ENCODE measurements at places on chromosomes 13 and 19.

DNA sequence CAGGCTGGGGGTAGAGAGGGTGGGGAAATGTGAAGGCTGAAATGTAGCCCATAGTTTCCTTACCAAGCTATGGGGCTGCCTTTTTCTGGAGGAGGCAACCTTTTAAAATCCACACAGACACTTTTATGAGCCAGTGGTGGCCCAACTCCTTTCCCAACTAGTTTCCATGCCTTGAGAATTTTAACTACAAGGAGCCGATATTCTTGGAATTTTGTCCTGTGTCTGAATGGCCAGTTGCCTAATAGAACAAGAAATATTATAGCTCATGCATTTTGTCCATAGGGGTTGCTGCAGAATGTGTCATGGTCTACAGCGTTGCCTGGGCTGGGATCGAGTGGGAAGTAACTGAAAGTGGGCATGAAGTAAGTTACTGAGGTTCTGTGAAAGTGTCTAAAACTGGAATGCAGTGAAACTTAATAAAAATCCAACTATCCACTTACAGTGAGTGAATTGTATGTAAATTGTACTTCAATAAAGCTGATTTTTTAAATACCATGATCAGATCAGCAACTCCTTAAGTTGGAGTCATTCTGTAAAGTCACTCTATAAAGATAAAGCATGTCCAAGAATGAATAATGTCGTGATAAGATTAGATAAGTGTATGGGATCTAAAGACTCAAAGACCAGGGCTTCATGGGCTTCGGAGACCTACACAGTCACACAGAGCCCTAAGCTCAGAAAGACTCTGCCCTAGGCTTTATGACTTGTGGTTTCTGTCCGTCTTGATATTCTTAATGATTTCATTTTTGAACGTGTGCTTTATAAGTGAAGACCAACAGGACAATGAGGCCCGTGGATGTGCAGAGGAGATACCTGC, 122.6 kb upstream of the FNDC3A start:
- DNase-seq, result no peak

DNA sequence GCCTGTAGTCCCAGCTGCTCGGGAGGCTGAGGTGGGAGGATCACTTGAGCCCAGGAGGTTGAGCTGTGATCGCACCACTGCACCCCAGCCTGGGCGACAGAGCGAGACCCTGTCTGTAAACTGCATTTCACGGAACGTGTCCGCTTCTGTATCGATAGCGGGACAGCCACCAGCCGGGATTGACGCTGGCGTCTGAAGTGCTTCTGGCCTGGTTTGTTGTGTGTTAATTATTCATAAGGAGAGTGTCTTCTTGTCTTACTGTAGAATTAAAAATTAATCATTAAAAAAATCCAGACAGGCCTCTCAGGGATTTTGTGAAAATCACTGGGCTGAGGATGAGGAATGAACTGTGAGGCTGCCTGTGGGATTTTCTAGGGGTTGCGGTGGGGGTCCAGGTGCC, 16.2 kb upstream of the MISP start:
- DNase-seq, result no peak

GRCh38 chr19:5588441-5588840, 20.7 kb upstream of the TINCR start:
- no peak for DNase-seq

GRCh38 chr19:16470911-16471811, 609 bp downstream of the EPS15L1 start:
- DNase-seq, result no peak

DNA sequence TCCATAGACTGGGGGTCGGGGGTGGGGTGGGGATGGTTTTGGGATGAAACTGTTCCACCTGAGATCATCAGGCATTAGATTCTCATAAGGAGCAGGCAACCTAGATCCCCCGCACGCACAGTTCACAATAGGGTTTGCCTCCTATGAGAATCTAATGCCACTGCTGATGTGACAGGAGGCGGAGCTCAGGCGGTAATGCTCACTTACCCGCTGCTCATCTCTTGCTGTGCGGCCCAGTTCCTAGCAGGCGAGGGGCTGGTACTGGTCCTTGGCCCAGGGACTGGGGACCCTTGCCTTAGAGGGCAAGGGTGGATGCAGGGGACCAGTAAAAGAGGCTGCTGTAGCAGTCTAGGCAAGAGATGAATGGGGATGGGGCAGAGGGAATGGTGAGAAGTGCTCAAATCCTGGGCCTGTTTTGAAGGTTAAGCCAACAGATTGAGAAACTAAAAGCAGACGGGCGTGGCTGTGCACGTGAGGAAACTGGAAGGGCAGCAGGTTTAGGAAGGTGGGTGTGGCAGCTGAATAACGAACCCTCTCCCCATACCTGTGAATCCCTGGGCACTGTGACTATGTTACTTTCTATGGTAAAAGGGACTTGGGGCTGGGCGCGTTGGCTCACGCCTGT, 1.5 kb upstream of the ERICH4 start:
- no peak for DNase-seq

DNA sequence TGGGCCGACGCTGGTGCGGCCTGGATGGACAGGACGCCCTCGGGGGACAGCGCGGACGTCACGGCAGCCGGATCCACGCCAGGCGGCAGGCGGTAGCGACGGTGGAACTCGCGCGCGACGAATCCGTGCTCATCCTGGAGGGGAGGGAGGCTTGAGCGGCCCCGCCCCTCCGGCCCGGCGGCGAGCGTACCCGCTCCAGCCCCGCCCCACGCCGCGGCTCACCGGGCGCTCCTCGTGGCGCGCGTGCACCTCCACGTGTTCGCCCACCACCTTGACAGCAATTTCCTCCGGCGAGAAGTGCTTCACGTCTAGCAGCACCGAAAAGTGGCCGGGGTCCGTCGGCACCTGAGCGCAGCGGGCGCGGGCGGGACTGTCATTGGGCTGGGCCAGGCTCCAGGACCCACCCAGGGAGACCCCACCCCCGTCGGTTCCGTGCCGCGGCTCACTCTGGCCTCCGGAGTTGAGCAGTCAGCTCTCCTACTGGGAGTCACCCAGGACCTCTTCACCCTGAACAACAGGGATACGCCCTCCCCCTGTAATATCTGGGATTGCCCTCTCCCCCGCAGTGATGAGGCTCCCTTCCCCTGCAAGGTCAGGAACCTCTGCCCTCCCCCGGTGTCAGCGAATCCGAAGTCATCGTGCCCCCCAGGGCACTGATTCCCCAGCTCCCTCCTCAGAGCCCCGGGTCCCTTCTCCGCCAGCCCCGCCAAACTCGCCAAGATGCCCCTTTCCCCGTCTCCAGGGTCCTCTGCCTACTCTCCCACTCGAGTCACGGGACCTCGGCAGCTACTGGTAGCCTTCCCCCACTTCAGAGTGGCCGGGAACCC, 1.1 kb downstream of the HSPB6 start:
- peak; percentile 45 for DNase-seq

- peak; percentile 31 for DNase-seq
Measured at GRCh38 chr13:27830010-27830409, 37.7 kb downstream of the GSX1 start.

GRCh38 chr13:99046851-99047250, 69.0 kb upstream of the DOCK9 start:
- no peak for DNase-seq

- DNase-seq, result no peak
Measured at GRCh38 chr13:73556128-73556527, 497.3 kb downstream of the KLF5 start.

GRCh38 chr19:52522551-52522950, 4.9 kb upstream of the ZNF808 start:
- DNase-seq, result no peak

- DNase-seq, result no peak
Measured at GRCh38 chr13:39481491-39481890, 121.5 kb downstream of the LHFPL6 start.

- no peak for DNase-seq
Measured at GRCh38 chr13:75399168-75399878, 82.6 kb downstream of the TBC1D4 start.

DNA sequence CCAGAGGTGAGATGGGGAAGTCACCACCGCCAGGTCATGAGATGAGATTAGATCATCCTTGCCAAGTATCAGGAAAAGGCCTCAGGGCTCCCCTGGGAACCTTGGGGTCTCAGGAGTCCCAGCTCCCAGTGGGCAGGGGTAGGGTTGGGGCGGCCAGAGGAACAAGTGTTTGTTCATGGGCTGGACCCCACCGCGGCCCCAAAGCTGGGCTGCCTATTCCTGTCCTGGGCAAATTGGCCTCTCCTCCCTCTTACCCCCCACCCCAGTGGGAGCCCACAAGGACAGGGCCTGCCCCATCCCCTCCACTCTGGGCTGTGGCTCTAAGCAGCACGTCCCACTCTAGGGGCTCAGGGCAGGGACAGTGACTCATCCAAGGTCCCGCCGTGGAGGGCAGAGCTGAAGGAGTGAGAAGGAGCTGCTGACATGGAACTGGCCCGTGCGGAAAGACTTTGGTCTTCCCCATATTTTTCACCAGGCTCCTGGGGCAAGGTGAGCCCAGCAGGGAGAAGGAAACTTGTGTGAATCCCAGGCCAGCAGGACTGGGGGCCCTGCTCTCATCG, 4.0 kb upstream of the HCN2 start:
- DNase-seq, result no peak

GRCh38 chr13:50550151-50550550, 293.3 kb downstream of the DLEU7 start:
- no peak for DNase-seq

DNA sequence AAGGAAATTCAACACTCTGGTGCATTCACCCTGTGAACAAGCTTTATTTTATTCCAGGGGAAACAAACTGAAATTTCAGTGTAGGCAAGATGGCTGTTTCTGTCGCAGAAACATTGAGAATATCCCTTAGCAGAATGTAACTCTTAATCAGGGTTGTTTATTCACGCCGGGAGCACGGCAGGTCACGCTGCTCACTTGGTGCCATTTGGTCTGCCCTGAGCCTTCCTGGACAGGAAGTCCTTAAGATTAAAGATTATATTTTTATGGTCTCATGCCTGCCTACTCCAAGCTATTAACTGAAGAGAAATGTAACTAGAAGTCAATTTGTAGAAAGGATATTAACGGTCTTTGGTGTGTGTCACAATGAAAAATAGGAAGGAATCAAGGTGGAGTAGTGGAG, 185.3 kb upstream of the ARGLU1 start:
- DNase-seq, result no peak

DNA sequence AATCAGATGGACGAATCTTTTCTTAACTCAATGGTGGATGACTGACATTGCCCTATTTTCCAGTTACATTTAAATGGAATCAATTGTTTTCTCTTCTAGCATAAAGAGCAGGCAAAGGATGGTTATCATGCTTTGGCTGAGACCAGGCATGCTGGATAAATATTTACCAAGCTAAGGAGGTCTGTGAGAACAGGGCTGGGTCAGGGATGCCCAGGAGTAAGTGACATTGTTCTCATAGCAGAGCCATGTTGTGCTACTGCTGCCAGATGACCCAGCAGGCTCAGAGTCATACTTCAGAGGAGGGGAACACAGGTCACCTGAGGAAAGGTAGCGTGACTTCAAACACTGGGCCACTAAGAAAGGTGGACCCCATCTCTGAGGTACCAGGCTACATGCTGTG, 116.0 kb upstream of the RNF113B start:
- DNase-seq, result no peak

DNA sequence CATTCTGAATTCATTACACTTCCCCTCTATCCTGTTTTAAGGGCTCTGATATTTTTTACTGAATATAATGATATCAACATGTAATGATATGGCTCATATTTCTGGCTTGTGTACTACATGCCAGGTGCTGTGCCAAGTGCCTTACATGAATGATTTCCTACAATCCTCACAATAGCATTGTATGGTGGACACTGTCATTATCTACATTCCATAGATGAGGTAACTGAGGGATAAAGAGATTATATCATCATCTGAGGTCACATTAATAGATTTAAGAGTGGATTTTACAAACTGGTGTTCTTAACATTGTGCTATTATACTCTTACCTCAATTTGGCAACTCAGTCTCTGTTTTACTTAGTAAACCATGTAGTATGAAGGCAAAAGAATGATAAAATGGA, 502.0 kb downstream of the LIG4 start:
- no peak for DNase-seq

GRCh38 chr19:29547981-29548380, 22.2 kb downstream of the VSTM2B start:
- no peak for DNase-seq

DNA sequence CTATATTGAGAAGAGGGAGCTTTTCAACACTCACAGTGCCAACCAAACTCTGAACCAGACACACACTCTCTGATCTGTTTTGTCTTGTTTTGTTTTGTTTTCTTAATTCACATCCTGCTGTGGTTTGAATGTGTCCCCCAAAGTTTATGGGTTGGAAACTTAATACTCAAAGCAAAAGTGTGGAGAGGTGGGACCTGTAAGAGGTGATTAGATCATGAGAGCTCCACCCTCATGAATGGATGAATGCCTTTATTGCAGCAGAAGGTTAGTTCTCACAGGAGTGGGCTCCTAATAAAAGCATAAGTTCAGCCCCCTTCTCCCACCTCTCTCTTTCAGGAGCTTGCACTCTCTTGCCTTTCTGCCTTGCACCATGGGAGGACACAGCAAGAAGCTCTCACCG, 957.1 kb downstream of the PCDH9 start:
- no peak for DNase-seq

- DNase-seq, result no peak
Measured at GRCh38 chr13:21518617-21519144, 59.6 kb upstream of the ZDHHC20 start.

- no peak for DNase-seq
Measured at GRCh38 chr19:7622933-7623685, 6.2 kb downstream of the XAB2 start.

DNA sequence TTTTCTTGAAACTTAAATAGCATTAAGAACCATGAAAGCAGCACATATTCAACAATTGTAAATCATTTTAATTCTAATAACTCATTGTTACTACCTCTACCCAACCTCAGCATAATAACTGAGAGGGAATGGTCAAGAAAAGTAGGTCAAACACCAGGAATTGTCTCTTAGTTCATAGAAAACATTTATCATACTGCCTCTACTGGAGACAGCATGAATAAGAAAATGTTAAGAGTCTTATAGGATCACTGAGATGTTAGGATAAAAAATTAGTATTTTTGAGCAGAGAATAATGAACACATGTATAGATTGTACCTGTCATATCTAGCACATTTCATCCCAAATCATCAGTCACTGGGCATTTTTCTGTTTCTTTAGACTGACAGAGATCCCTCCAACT, 515.3 kb downstream of the PCDH9 start:
- no peak for DNase-seq

GRCh38 chr19:1475751-1476437, 3.1 kb downstream of the C19orf25 start:
- DNase-seq, result no peak

DNA sequence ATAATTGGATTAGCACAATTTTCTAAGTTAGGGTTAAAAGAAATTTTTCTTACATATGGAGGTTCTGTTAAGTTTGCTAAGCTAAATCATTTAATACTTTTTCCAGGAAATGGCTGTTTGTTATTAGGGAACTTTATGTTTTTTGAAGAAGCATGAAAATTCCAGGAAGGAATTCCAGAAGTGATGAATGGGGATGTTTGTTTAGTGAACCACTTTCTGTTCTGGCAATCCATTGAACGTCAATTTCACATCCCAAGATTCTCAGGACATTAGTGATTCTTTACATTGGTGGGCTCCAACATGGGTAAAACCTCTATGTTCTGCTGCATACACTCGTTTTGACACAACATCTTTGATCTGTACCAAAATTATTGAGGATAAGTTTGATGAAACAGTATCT, 534.4 kb downstream of the IRS2 start:
- DNase-seq, result no peak

GRCh38 chr19:39352381-39353255, 10.4 kb downstream of the SAMD4B start:
- DNase-seq, result no peak
